ENCODE measurements at places on chromosomes 6 and 20.

GRCh38 chr6:139654888-139655782 lies 280.7 kb upstream of the CITED2 start:
- no peaks in the 10 kb centered on the region for H3K27me3 ChIP-seq
- no peaks in the 10 kb centered on the region for H3K4me1 ChIP-seq
- H3K27ac ChIP-seq, result peak overlapping the region; percentile 21

DNA sequence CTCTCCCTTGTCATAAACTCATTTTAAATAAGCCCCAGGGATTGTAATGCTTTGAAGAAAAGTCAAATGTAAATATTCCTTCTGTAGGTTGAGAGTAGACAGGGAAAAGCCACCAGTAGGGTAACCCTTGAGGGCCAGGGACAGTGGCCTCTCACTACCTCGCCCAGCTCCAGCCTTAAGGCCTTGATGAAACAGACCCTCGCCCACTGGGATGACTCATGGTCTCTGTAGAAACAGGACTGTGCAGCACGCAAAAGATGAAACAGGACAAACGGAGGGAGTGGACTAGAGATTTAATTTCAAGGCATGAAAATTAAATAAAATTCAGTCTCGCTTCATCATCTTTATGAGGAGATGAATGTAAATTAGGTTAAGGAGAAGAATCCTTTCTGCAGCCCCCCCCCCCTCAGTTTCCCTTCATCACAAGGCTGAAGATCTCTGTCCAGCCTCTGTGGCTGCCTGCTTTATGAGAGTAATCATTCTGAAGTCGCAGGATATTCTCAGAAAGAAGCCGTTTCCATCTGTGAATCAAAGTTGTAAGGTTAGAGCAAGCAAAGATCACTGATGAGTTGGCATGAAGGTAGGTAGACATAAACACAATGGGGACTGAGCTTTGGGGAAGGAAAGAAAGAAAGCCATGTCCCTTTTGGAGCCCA lies 60.4 kb downstream of the TMEM200A start:
- no peaks in the 10 kb centered on the region for H3K27me3 ChIP-seq
- H3K36me3 ChIP-seq, result no peaks in the 10 kb centered on the region

DNA sequence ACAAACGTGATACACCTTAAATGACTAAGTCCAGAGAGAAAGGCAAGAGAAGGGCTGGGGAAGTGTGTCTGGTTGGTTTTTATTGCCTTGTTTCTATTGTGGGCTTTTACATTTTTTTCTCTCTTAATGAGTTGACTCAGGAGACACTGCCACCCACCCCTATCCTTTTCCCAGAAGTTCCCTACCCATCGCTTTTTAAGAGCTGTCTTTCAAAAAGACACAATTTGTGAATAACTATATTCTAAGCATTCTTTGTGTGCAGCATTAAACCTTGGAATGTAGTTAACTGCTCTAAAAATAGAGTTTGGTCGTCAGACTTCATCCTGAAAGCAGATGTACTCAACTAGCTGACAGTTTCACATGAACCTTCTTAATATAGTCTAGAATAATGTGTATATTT lies 174.9 kb downstream of the ISM1 start:
- H3K4me3 ChIP-seq, result no peak overlapping the region
- no peaks in the 10 kb centered on the region for H3K4me1 ChIP-seq
- H3K27ac ChIP-seq, result no peak overlapping the region

GRCh38 chr6:148954461-148954860 lies 207.6 kb downstream of the UST start:
- DNase-seq, result no peak
- H3K4me3 ChIP-seq, result no peak overlapping the region
- H3K4me1 ChIP-seq, result no peaks in the 10 kb centered on the region
- H3K36me3 ChIP-seq, result no peaks in the 10 kb centered on the region
- H3K27me3 ChIP-seq, result peaks cover 8% of the 10 kb centered on the region

DNA sequence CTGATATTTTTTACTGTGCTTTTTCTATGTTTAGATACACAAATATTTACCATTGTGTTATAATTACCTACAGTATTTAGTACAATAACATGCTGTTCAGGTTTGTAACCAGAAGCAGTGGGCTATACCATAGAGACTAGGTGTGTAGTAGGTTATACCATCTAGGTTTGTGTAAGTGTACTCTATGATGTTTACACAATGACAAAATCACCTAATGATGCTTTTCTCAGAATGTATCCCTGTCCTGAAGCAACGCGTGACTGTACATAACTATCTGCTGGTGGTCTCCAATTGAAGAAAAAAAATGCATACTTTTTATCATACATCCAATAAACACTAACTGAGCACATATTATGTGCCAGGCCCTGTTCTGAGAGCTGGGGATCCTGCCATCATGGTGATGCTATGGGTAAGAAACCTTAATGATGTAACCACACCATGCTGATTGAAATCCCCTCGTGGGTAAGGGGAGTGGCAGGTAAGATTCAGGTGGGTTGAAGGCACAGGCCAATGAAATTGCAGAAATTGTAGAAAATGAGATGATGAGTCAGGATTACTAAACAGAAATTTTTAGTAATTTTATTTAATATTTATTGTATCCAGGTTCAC lies 76.8 kb downstream of the FYN start:
- no peaks in the 10 kb centered on the region for H3K4me1 ChIP-seq
- no peak overlapping the region for H3K27ac ChIP-seq
- no peak overlapping the region for H3K4me3 ChIP-seq

- no peaks in the 10 kb centered on the region for H3K27me3 ChIP-seq
- H3K27ac ChIP-seq, result no peak overlapping the region
- H3K36me3 ChIP-seq, result no peaks in the 10 kb centered on the region
- H3K4me3 ChIP-seq, result no peak overlapping the region
These were observed 205.2 kb upstream of the MOCS1 start for GRCh38 chr6:40139447-40139846.

DNA sequence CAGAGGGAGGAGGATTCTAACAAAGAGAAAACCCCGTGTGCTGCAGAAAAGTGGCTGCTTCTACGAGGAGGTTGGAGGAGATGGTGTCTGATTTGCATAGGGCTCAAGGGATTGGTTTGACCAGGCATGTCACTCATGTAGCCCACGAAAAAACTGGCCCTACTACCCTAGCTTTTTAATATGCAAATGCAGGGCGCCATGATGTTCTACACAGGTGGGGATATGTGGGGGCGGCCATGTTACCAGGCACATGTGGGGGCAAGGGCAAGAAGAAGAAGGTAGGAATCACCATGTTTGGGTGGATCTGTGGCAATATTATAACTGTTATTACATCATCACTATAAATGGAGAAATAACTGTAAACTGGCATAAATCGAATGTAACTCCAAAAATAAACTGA lies 9.9 kb downstream of the KIAA1755 start:
- no peaks in the 10 kb centered on the region for H3K27me3 ChIP-seq
- H3K4me1 ChIP-seq, result no peaks in the 10 kb centered on the region
- DNase-seq, result no peak
- H3K4me3 ChIP-seq, result no peak overlapping the region
- no peaks in the 10 kb centered on the region for H3K36me3 ChIP-seq

GRCh38 chr6:52881996-52882841 lies 27.3 kb downstream of the GSTA3 start:
- peak overlapping the region; percentile 83 for H3K27ac ChIP-seq
- H3K4me1 ChIP-seq, result no peaks in the 10 kb centered on the region
- no peaks in the 10 kb centered on the region for H3K36me3 ChIP-seq
- H3K27me3 ChIP-seq, result no peaks in the 10 kb centered on the region

DNA sequence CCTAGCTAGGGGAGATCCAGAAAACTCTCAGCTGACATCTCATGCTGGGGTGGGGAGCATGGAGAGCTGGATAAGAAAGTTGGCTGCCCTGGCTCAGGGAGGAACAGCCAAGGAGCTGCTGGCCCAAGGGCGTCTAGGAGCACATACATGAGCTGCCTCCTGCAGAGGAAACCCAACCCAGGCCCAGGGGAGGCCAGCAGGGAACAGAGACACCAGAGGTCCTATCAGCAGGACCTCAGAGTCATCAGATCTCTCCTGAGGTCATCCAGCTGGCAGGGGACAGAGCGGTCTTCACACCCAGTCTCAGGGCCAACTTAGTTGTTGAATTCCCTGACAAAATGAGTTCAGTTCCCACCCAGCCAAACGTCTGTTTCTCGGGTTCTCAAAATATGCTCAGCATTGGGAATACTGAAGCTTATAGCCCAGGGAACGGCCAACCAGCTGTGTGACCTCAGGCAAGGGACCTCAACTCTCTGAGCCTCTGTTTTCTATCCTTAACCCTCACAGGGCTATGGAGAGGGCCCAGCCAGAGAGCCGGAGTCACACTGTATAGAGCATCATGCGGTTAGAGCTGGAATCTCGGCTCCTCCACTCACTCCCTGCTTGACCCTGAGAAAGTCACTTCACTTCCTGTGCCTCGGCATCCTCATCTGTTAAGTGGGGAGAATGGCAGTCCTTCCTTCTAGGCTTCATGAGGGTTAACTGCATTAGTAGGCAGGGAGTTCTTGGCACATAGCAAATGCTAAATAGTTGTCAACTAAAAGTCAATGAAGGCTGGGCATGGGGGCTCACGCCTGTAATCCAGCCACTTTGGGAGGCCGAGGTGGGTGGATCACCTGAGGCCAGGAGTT lies 13.8 kb downstream of the ADA start:
- H3K27me3 ChIP-seq, result no peaks in the 10 kb centered on the region
- H3K27ac ChIP-seq, result no peak overlapping the region
- peaks cover 2% of the 10 kb centered on the region for H3K36me3 ChIP-seq
- no peak for DNase-seq
- no peak overlapping the region for H3K4me3 ChIP-seq

- DNase-seq, result no peak
- H3K4me3 ChIP-seq, result no peak overlapping the region
- H3K4me1 ChIP-seq, result peaks cover 8% of the 10 kb centered on the region
- H3K36me3 ChIP-seq, result no peaks in the 10 kb centered on the region
These were observed 16.9 kb downstream of the MUCL3 start for GRCh38 chr6:30957716-30958115.

GRCh38 chr6:153150752-153151440 lies 19.8 kb upstream of the RGS17 start:
- H3K4me3 ChIP-seq, result peak overlapping the region; percentile 56
- no peak for DNase-seq
- H3K4me1 ChIP-seq, result peaks cover 5% of the 10 kb centered on the region
- H3K27ac ChIP-seq, result peak overlapping the region; percentile 65
- no peaks in the 10 kb centered on the region for H3K27me3 ChIP-seq

GRCh38 chr6:657743-658142 lies 843 bp upstream of the HUS1B start:
- DNase-seq, result no peak
- no peaks in the 10 kb centered on the region for H3K27me3 ChIP-seq
- H3K4me3 ChIP-seq, result no peak overlapping the region
- H3K36me3 ChIP-seq, result no peaks in the 10 kb centered on the region
- no peak overlapping the region for H3K27ac ChIP-seq

DNA sequence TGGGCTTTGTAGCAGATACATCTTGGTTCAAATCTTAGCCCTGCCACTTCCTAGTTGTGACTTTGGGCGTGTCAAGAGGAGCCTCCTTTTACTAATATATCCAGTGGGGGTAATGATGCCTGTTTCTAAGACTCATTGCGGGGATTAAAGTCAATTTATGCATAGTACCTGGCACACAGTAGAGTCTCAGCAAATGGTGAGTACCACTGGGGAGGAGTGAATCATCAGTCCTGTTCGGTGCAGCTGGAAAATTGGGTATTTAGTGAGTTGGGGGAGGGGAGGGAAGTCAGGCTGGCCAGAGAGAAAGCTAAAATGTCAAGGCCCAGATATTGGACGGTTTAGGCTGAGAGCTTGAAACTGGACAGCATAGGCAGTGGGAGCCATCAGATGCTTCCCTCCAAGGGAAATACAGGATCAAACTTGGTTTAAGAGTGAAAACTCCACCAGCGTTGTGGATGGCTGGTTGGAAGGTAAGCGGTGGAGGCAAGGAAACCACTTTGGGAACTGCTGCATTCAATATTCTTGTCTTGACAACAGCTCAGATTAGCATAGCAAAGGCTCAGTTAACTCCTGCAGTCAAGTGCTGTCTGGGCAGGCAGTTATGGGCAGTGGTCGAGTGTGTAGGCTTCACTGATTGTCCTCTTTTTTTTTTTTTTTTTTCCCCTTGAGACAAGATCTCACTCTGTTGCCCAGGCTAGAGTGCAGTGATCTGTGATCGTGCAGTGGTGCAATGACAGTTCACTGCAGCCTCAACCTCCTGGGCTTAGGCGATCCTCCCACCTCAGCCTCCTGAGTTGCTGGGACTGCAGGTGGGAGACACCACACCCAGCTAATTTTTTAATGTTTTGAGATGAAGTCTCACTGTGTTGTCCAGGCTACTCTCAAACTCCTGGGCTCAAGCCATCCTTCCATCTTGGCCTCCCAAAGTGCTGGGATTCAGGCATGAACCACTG lies 12.9 kb downstream of the PPP1R16B start:
- no peaks in the 10 kb centered on the region for H3K4me1 ChIP-seq
- H3K4me3 ChIP-seq, result no peak overlapping the region
- DNase-seq, result no peak
- H3K27ac ChIP-seq, result no peak overlapping the region
- peaks cover 19% of the 10 kb centered on the region for H3K27me3 ChIP-seq

DNA sequence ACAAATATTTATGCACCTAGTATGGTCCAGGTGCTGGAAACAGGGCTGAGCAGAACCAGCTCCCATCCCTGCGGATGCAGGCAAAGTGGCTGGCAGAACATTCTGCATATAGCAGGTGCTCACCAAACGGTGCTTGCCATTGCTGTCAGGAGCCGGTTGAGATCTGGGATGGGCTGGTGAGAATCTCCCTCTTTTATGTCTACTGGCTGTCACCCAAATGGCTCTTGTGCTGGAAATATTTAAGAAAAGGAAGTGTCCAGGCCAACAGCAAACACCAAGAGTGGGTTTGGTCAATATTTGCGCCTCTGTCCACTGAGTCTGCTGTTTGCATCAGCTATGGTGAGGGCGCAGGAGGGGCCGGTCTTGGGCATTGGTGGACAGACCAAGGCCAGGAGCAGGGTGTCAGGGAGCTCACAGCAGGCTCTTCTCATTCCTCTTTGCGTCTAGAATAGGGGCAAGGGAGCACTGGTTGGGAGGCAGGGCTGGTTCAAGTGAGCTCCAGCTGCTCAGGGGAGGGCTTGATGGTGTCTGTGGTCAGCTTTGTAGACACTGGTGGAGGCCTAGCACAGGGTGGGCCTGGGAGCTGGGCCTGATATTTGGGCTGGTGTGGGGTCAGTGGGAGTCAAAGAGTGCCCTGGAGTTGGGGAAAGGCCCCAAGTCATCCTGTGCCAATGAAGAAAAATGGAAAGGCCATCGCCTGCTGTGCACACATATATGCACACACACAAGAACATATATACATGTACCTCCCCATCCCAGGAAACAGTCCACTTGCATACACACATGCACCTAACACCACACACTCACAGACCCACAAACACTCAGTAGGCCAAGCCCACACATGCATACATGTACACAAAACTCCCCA lies 1.4 kb upstream of the BPIFB2 start:
- no peak overlapping the region for H3K4me3 ChIP-seq
- peaks cover 4% of the 10 kb centered on the region for H3K4me1 ChIP-seq
- no peaks in the 10 kb centered on the region for H3K27me3 ChIP-seq
- no peak overlapping the region for H3K27ac ChIP-seq
- no peaks in the 10 kb centered on the region for H3K36me3 ChIP-seq

GRCh38 chr20:63756648-63756991 lies 17.0 kb downstream of the SLC2A4RG start:
- H3K27me3 ChIP-seq, result no peaks in the 10 kb centered on the region
- H3K4me1 ChIP-seq, result no peaks in the 10 kb centered on the region
- H3K4me3 ChIP-seq, result no peak overlapping the region
- no peak for DNase-seq
